ENCODE measurements at places on chromosomes 4 and X.

DNA sequence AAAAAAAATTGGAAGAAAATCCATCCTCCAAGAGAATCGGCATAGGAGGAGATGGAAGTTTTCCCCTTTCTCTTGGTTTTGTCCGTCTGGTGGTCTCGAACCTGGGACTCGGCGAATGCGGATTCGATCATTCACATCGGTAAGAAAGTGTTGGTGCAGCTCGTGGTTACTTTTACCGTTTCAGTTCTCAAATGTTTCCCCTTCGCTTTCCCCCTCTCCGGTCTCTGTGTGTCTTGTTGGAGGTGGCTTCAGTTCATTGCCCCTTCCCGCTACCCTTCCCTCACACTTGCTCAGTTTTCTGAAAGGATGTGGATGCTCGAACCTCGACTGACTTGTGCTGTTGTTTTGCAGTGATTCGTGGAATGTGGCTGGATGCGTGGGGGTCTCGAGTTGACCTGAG lies 840 bp downstream of the GRID2 start:
- peak; percentile 1 for DNase-seq

DNA sequence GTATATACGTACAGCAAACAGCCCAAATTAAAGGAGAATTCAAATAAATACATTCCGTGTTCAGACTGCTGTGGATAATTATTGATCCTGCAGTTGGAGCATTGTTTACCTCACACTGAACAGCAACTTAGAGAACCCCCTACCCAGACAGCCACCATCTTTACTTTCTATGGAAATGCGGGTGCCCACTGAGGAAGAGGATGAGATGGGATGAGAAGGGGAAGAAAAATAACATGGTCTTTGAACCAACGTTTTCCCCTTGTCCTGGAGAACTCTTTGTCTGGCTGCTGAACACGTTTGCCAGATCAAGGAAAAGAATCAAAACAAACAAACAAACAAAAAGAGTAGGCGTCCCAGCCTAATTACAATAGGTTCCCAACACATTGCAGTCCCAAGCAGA lies 1.5 kb downstream of the TSPAN5 start:
- no peak for DNase-seq

- DNase-seq: peak; percentile 57
Observed at GRCh38 chr4:39970671-39971640, 6.8 kb downstream of the PDS5A start.

GRCh38 chr4:122793811-122794210 lies 32.8 kb upstream of the FGF2 start:
- DNase-seq: no peak

- DNase-seq: no peak
Observed at GRCh38 chrX:34404386-34405070, 252.6 kb downstream of the TMEM47 start.

DNA sequence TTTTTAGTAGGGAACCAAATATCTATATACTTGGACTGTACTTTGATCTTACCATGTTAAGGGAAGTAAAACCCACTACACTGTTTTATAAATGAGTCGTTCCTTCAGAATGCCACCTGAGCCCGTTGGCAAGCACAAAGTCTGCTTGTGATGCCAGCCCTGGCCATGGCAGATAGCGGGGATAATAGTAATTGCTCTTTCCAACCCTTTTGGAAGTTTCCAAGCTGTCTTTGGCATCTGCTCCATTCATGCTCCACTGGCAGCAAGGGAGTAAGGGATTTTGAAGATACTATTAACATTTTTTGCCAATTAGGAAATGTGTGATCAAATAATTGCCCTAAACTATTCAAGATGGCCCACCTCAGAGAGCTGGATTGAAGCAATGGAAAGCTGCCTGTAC lies 689.2 kb upstream of the SLIT2 start:
- DNase-seq: no peak
